CD14-positive monocyte (primary cell): ENCODE measurements at places on chromosomes 6 and 20.
A peak's percentile ranks its signal among the peaks of the same experiment; 100 is the strongest.

- DNase-seq: no peak
Measured at GRCh38 chr6:42787063-42787472, 5.2 kb downstream of the BICRAL start.

- no peak for DNase-seq
Measured at GRCh38 chr6:55955684-55956083, 80.3 kb upstream of the BMP5 start.

GRCh38 chr20:20404633-20405032, 36.7 kb downstream of the INSM1 start:
- no peak for DNase-seq

- DNase-seq: no peak
Measured at GRCh38 chr6:142846459-142846831, 98.5 kb downstream of the HIVEP2 start.

DNA sequence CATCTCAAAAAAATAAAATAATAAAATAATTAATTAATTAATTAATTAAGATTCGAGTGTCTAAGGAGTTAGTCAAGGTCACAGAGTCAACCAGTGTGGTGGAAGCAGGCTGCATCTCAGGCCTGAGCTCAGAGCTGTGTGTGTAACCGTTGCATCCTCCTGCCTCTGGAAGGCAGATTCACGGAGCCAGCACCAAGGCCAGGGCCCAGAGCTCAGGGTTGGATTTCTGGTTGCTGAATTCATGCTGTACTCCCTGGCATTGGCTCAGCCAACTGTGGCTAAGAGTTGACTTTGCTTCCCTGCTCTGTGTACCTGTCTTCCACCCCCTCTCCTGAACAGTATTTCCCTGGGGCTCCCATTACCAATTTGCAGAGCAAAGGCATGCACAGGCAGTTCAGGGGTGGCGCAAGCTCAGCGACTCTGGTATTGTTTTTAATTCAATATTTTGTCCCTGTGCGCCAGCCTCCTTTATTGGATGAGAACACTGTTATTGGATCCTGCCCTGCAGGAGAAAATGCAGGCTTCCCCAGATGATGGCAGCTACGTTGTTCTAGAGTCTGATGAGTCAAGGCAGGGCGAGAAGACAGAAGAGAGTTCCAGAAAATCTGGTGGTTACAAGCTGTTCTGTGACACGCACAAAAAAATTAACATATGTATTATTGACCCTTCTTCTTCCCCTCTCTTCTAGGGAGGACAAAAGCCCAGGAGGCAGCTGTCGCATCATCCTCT, 12.3 kb upstream of the CTNNBL1 start:
- no peak for DNase-seq

- DNase-seq: no peak
Measured at GRCh38 chr6:110511401-110511800, 35.0 kb upstream of the SLC22A16 start.

- no peak for DNase-seq
Measured at GRCh38 chr6:16166871-16167608, 38.2 kb downstream of the MYLIP start.

GRCh38 chr6:126071000-126071647, 84.8 kb downstream of the TRMT11 start:
- no peak for DNase-seq

DNA sequence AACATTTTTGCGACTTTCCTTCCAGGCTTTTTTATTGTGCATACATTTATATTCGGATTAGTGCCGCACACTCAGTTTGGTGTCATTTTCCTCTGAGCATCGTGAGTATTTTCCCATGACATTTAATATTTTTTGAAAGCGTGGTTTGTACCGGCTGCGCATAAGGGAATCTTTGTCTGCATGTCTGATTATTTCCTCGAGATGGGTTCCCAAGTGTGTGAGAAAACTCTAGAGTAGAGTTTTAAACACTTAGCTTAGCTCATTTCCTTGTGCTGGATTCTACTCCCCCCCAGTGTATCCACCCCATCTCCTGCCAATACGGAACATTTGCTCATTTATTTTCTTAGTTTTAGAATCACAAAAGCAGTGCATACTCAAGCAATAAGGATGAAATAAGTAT, 94.3 kb downstream of the CDC5L start:
- no peak for DNase-seq

DNA sequence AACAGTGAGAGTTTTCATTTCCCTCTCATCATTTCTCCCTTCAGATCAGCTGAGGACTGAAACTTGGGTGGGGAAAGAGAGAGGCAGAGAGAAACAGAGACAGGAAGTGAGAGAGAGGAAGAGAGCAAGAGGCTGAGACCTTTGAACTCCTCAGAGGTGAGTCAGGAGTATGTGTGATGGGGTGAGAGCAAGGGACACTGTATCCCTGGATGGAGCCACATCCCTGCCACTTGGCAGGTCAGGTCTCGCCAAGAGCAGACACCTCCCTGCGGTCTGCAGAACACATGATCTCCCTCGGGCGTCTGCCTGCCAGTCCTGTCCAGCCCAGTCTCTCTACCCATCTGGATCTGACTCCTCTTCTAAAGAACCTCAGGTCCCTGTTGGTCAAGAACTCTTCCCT, 62.7 kb upstream of the SYNDIG1 start:
- no peak for DNase-seq

DNA sequence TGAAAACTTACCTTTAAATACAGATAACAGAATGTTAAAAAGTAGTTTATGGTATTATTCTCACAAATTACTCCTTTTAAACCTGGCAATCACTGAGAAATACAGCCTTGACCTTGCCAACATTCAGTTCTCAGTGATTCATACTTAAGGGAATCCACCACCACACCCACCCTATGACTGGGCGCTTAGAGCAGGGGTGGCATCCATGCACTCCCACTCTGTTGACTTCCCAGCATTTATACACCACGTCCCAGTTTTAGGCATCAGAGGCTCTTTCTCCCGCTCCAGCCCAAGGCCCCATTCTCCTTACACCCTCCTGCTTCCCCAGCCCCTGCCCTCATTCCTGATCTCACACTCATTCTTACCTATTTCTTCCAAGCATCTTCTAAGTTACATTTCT, 16.3 kb downstream of the TRAF3IP2 start:
- peak; percentile 28 for DNase-seq

DNA sequence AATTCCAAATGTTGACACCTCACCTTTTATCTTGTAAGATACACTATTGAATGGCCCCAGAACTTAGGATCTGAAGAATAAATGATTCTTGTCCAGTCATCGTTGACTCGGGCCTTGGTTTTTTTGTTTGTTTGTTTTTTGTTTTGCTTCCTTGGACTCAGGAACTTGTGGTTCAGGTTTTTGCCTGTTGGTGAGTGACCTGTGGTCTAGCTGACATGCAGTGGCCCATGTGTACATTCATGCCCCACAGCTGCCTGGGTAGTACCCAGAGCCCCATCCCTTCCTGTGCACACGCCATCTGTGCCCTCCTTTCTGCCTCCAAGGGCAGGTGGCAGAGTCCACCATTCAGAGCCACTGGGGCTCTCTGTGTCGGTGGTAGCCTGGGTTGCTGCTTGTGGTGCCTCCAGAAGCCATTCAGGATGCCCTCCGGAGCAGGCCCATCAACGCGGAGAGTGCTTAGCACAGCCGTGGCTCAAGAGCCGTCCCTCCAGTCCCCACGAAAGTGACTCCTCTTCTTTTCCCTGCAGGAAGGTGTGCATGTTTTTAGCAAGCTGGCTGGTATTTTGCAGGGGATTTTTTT, 85.9 kb downstream of the SYNJ2 start:
- DNase-seq: no peak

GRCh38 chr6:3902871-3903648, 53.9 kb downstream of the FAM50B start:
- DNase-seq: no peak

DNA sequence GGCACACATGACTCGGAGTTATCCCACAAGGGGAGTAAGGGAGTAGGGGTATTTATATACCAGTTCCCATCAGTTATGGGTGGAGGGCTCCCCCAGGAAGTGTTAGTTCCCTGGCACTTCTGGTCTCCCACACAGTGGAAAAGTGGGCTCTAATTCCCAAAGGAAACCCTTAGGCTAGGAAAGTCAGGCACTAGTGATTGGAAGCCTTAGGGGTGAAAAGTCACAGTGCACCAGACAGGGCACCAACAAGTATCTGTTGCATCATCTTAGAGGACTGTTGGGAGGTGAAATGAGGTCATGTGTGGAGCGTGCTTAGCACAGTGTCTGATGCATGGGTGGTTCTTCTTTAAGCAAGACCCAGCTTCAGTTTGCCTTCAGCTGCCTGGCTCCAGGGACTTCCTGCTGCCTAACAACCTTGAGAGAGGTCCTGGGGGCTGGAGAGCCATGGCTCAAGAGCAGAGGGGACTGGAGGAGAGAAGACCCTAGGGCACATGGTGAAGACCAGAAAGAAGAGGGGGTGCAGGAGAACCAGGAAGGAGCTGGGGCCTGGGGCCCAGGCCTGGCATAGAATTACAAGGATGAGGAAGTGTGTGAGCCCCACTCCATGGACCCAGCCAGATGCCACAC, 7.5 kb upstream of the FOXP4 start:
- peak; percentile 83 for DNase-seq

GRCh38 chr6:116371120-116371917, 572 bp downstream of the DSE start:
- DNase-seq: peak; percentile 72

- peak; percentile 21 for DNase-seq
Measured at GRCh38 chr6:2523061-2523460, 227.7 kb downstream of the MYLK4 start.

GRCh38 chr20:25510721-25511120, 74.6 kb downstream of the NINL start:
- DNase-seq: no peak

- DNase-seq: no peak
Measured at GRCh38 chr6:166798652-166799051, 157.7 kb downstream of the RNASET2 start.

GRCh38 chr6:168016721-168017525, 19.5 kb downstream of the KIF25 start:
- no peak for DNase-seq

GRCh38 chr6:85465762-85466161, 15.9 kb downstream of the NT5E start:
- DNase-seq: no peak

- DNase-seq: no peak
Measured at GRCh38 chr6:131687022-131687421, 14.2 kb downstream of the OR2A4 start.

GRCh38 chr6:8137529-8137939, 35.2 kb upstream of the EEF1E1 start:
- no peak for DNase-seq
